Testis (tissue), 5 donors: ENCODE measurements at places on chromosomes 2 and 18. TPM values are rescaled to one million over a fixed set of nuclear protein-coding genes. Genes with fewer than 3 reads are reported as not detected.
A peak's percentile ranks its signal among the peaks of the same experiment; 100 is the strongest.

TYW5 gene
- 17.2 TPM for total RNA-seq

DNA sequence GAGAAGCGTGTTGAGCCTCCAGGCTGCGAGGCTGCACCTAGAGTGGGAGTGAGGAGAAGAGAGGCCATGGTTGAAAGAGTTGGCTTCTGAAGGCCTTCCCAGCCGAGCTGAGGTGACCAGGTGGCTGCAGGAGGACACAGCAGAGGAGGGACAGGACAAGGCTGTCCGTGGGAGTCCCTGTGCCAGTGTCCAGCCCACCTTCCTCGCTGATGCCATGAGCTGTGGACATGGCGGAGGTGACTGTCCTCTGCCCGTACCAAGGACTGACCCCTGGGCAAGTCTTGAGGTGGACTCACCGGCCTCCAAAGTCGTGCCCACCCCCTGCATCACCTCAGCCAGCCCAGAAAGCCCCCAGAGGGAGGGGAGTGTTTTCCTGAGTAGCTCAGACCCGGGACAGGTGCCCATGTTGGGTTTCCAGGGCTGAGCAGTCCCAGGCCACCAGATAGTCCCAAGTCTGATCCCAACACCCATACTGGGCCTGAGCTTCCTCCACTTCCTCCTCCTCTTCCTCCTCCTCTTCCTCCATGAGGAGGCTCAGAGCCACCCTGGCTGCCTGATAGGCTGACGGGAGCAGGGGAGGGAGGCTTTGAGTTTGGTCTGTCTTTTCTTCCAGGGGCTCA is 43.0 kb upstream of the FOSL2 start:
- DNase-seq, result no peak

DNA sequence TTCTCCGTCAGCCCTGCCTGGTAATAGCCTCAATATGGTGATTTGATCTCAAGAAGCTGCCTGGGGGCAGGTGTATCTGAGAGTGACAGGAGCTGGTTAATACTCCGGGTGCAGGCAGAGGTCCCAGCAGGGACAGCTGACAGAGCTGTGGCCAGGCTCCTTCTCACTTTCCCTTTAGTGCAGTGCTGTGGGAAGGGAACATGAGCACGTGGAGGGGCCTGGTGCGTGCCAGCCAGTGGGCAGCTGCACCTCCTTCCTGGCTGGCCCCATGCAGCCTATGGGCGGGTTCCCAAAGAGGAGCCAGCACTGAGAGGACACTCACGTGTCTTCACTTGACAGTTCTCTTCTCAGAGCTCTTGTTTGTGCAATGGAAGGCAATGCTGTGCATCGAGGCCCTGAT is 9.1 kb downstream of the CNNM4 start:
- DNase-seq, result peak; percentile 42

GRCh38 chr2:393711-394696 is 106.1 kb upstream of the ALKAL2 start:
- DNase-seq, result no peak

GRCh38 chr18:62179213-62179612 is 7.6 kb downstream of the PIGN start:
- no peak for DNase-seq

DNA sequence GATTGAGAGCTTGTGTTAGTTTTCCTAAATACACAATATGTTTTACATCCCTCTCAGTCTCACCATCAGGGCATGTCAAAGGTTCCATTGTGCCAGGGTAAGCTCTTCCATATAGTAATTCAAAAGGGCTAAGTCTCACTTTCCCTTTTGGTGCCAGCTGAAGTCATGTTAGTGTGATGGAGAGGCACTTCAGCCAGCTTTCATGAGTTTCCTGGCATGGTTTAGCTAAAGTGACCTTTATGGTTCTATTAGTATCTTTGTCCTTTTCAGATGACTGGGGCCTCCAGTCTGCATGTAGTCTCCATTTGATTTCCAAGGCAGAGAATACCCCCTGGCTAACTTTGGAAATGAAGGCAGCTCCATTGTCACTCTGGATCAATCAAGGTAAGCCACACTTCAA is 27.2 kb downstream of the NAT8 start:
- no peak for DNase-seq

GRCh38 chr2:173961346-173961705 is 3.8 kb downstream of the SP3 start:
- DNase-seq, result no peak

- no peak for DNase-seq
These were observed 1.0 kb upstream of the FAM178B start for GRCh38 chr2:96987301-96987909.
